ENCODE measurements at places on chromosomes 4 and X.

- no peak for DNase-seq
Observed at GRCh38 chrX:18360867-18361266, 6.4 kb upstream of the SCML2 start.

DNA sequence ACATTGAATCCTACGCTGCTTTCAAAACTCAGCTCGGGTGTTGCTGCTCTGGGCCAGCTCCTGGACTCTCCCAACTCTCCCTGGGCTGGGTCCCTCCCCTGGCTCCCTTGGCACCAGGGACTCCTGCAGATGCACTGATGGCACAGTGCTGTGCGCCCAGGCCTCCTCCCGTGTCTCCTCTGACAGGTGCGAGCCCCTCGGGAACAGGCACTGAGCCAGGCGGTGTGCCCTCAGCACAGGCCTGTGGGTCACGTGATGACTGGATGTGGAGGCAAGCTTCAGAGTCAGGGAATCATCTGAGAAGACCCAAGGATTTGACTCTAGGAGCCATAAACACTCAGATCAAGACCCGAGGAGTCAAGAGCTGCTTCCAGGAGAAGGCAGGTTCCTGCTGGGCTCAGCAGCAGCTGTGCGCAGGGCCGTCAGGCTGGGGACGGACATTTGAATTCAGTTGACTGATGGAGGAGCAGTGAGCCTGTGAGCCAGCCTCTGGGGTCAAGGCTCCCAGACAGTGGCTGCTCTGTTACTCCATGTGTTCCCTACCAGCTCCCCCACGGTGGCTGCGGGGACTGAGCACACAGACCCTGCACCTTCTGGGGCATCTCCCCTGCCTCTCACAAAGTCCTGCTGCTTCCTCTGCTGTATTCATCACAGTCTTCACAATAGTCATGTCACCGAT is 33.0 kb downstream of the NAT8L start:
- no peak for DNase-seq

GRCh38 chr4:36426741-36427140 is 145.3 kb downstream of the DTHD1 start:
- no peak for DNase-seq

GRCh38 chr4:7902101-7902553 is 37.5 kb downstream of the AFAP1 start:
- no peak for DNase-seq

DNA sequence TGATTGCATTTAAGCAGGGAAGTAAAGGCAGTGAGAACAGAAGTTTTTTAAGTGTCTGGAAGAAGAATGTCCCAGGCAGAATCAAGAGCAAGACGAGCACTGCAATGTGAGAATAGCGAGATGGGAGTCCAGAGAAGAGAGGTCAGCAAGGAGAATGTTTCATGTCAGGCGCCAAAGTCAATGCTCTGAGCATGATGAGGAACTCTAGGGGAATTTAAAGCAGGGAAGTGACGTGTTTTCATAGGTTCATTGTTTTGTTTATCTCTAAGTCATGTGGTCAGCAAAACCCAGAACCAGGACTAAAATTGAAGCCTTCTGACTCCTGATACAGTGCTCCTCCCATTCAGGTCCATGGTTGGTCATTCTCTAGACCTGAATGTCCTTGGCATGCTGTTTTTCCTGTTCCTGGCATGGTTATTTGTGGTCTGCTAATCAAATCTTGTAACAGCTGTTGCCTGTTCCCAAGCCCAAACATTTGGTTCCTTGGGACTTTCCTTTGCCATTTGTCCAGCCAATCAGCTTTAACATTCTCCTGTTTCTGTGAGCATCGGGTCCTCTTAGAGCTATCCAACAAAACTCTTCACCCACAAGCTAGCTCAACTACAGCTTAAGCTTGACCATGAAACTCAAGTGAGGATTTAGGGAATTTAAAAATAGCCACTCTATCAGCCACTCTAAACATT is 37.7 kb downstream of the PTCHD1 start:
- DNase-seq = no peak

DNA sequence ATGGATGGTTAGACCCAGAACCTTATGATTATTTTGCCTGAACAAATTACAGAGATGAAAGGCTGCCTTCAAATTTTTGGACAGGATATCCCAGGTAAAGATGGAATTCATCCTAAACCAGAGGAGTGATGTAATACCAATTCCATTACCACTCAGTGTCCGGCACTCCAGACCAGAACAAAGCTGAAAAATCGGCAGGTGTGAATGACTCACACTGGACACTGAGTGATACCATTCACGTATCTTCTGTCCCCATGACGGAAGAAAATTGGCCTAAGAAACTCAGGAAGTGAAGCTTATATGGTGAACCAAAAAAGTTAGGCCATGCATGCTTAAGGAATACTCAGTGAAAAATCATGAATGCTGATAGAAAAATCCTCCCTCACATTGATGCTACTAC is 34.5 kb downstream of the PALLD start:
- no peak for DNase-seq

GRCh38 chr4:162061214-162061613 is 102.6 kb downstream of the FSTL5 start:
- DNase-seq = peak; percentile 13

GRCh38 chr4:90181644-90182043 is 54.5 kb downstream of the CCSER1 start:
- peak; percentile 9 for DNase-seq

DNA sequence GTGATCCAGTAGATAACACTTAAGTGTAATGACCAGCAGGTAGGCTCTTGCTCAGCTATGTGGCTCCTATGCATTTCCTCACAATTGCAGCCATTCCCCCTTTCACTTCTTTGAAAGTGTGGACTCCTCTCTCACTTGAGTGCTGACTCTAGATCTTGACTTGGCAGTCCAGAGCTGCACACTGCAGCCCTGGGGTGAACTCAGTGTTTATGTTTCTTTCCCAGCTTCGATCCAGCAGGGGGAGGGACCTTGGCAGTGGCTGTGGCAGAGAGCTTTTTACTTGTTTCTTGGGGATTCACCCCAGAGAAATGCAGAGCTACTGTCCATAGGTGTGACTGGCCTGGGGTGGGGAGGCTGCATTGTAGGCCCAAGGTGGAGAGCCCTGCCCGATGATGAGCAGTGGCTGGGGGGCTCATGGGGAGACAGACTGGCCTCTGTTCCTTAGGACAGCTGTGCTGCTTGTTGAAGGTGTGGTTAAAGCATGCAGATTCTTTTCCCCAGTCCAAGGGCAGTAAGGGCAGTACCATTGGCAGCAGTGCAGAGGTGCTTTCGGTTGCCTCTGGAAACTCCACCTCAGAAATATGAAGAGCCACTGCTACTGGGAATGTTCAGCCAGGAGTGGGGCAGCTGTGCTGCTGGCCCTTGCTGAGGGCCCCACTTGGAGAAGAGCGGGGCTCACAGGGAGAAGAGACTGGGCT is 134.7 kb downstream of the SH3BGRL start:
- DNase-seq = no peak

DNA sequence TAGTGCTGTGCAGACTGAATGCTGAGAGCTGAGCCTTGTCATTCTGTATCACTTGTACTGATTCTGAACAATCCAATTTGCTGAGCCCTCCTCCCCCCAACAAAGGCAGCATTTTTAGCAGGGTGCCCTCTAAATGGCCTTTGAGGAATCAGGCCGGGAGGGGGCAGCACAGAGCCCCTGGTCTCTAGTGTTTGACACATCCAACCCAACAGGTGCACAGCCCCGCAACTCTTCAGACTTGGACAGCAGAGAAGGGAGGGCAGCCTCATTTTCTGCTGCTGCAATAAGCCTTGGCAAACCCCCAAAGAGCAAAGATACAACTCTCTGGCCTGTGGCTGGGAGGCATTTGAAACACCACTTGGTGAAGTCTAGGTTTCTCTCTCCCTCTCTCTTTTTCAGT is 3.4 kb downstream of the ATP1B4 start:
- DNase-seq = peak; percentile 44

- DNase-seq = no peak
Observed at GRCh38 chr4:155526452-155527169, 140.0 kb upstream of the GUCY1A1 start.

GRCh38 chr4:3266076-3266475 is 17.1 kb downstream of the MSANTD1 start:
- peak; percentile 1 for DNase-seq

GRCh38 chrX:153888344-153888743 is 2.4 kb upstream of the L1CAM start:
- no peak for DNase-seq

DNA sequence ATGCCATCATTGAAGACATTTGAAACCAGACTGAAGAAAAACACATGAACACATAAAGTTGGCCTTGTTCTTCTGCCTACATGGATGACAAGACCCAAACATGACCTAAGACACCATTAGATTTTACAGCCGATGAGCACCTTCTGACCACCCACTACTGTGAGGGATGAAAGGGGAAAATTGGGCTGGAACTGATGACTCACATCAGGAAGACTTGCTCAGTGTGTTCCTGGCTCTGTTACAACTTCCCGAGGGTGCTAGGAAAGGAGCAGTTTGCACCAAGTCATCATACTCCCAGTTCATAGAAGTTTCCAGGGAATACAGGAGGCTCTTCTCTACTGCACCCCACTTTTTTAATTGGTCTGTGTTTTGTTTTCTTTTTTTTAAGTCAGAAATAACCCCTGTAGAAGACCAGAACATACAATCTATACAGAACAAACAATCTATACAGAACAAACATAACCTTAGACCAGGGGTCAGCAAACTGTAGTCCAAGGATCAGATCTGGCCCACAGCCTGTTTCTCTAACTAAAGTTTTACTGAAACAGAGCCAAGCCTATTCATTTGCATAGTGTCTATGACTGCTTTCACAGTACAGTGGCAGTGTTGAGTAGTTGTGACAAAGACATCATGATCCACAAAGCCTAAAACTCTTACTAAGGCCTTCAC is 25.3 kb downstream of the BTC start:
- DNase-seq = no peak

GRCh38 chr4:130054908-130055307 is 959.0 kb downstream of the C4orf33 start:
- DNase-seq = no peak

GRCh38 chrX:7389576-7389975 is 241.6 kb upstream of the PUDP start:
- DNase-seq = no peak

DNA sequence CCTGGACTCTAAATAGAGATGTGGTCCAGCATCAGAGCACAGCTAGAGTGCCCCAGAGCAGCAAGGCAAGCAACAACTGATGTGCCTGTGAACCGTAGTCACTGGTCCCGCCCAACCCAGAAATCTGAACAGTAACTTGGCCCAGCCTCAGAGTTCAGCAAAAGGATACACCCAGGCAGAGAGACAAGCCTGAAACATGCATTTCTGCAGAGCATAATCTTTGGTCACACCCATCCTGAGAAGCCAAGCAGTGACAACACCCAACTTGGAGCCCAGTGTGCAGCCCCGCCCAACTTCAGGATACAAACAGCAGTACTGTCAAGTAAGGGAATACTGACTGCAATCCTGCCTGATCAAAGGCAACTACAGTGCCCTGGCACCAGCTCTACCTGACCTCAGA is 78.9 kb downstream of the CCDC160 start:
- no peak for DNase-seq

DNA sequence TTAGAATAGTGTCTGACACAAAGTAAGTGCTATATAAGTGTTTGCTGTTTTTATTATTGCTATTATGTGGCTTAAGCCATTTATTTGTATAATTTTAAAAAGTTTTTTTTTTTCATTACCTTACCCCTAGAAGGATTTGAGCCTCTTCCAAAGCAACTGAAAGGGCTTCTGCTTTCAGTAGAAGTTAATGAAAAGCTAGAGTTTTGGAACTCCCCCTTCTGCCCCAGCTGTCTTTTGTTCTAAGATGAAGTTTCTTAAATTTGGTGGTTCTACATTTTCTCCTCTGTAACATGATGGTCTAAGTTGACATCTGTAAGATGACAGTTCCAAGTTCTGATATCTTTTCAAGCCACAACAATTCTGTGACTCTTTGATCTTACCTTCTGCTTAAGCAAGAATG is 30.3 kb downstream of the FHIP1A start:
- no peak for DNase-seq

DNA sequence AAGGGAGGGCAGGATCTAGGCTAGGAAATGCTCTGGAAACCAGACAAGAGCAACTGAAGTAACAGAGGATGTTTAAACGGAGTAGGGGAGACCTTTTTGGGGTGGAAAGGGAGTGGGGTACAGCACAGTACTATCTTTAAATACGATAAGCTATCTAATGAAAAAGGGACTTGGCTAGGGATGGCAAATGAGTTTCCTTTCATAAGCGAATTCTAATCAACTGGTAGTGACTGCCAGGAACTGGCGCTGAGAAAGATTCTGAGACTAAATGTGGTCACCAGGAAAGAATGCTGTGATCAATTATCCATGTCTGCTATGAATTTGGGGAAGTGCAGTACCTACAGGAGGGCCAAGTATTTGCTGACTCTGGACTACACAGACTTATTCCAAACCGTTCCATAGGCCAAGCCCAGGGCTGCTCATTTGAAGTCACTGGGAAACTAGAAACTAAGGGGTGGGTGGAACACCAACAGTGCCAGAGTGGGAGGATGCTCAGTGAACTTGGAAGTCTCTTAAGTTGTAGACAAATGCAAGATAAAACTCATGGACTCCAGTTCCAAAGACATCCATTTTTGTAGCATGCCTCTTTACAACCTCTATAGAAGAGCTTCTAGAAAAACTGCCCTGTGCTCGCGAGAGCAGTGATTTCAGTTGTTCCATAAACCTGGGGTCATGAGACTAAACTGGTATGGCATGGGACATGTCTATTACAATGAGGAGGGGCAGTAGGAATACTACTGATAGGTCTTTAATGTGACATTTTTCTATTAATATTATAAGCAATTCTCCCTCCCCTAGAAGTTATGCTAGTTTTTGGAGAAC is 2.0 kb downstream of the TRAPPC2 start:
- DNase-seq = no peak

GRCh38 chrX:70527053-70527452 is 82.4 kb downstream of the DLG3 start:
- DNase-seq = no peak

DNA sequence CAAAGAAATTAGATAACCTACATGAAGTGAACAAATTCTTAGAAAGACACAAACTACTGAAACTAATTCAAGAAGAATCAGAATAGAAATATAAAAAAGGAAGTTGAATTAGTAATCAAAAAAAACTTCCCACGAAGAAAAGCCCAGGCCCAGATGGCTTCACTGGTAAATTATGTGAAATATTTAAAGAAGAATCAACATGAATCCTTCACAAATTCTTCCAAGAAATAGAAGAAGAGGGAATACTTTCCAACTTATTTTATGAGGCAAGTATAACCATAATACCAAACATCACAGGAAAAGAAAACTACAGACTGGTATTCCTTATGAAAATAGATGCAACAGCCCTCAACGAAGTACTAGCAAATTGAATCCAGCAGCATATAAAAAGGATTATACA is 30.7 kb downstream of the MOSPD2 start:
- DNase-seq = no peak

DNA sequence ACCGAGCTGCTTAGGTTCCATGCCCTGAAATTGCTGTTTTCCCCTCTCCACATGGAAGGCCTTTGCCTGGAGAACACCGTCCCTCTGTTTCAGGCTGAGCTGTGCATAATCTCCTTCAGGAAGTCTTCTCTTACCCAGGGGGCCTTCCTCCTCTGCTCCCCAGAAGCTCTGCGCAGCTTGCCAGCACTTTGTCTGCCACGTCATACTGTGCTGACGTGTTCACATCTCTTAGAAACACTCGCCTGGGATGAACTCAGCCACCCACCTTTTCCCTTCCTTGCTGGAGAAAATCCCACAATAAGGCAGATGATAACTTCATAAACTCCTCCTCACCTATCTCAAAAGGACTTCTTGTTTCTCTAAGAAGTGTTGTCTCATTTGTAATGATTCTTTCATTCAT is 110.7 kb downstream of the ARHGAP10 start:
- no peak for DNase-seq

GRCh38 chrX:69163936-69164741 is 1.1 kb downstream of the PJA1 start:
- peak; percentile 54 for DNase-seq

Measured in iPS-NIHi11 (cell line).